ENCODE measurements at places on chromosomes 2 and 18. TPM values are rescaled to one million over a fixed set of nuclear protein-coding genes. Genes with fewer than 3 reads are reported as not detected.

ALPI gene
- total RNA-seq, result 9.4 TPM

STON1 gene
- total RNA-seq, result 11.9 TPM

BOLL gene
- total RNA-seq, result not detected

ERFE gene
- not detected for total RNA-seq

REEP1 gene
- total RNA-seq, result 5.7 TPM

C2orf74 gene
- total RNA-seq, result 2.9 TPM

SLC4A3 gene
- 0.47 TPM for total RNA-seq

MEP1B gene
- 4.6 TPM for total RNA-seq

XIRP2 gene
- 0.13 TPM for total RNA-seq

KCNG2 gene
- not detected for total RNA-seq

ESCO1 gene
- 11.7 TPM for total RNA-seq

NEMP2 gene
- 3.6 TPM for total RNA-seq

CCDC74B gene
- total RNA-seq, result 0.35 TPM

INO80D gene
- 20.2 TPM for total RNA-seq

TDRD15 gene
- total RNA-seq, result not detected

MAL gene
- total RNA-seq, result 3.5 TPM

DNA sequence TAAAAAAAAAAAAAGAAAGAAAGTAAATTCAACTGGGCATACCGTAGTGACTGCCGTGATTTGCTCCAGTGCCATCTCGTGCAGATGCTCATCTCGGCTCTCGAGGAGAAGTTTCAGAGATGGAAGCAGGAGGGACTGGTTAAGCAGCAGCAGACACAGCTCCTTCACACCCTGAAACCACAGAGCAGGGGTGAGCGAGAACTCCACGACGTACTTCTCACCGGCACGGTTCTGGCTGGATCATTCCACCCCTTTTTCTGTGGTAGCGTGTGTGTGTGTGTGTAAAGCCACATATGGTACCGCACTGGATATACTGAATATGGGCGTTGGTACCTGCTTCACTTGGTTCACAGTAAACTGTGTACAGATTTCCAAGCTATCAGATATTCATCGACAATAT lies 382.2 kb downstream of the NBAS start:
- DNase-seq, result no peak

- DNase-seq, result no peak
Observed at GRCh38 chr2:98558852-98559530, 49.3 kb downstream of the COA5 start.

DNA sequence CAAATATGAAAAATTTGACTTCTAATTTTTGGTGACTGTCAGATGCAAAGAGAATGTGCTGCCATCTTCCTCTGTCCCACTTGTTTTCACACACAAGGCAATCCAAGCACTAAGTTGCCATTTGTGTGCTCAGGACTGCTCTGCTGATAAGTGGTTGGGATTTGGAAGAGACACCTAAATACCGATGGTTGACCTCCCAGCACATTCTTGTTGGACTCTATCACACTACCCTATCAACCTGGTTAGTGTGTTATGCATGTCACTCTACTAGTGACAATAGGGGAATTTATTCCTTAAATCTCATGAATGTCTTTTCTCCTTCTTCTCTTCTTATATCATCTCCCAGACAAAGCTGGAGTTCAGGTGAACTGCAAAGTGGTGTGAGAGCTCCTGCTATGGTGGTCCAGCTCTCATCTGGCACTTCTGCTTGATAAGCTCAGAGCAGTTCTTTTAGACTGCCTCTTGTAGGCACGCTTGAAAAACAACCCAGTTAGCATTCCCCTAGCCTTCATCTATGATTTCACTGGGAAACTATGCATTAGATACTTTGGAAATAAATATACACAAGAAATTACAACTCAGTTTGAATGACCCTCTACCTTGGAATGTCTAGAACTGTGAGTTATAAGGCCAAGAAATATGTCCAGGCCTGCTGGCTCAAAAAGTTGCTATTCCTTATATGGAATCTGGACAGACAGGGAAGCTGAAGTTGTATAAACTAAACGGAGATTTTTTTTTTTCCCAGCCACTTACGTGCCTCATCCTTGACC lies 404.8 kb downstream of the MEIS1 start:
- no peak for DNase-seq

DNA sequence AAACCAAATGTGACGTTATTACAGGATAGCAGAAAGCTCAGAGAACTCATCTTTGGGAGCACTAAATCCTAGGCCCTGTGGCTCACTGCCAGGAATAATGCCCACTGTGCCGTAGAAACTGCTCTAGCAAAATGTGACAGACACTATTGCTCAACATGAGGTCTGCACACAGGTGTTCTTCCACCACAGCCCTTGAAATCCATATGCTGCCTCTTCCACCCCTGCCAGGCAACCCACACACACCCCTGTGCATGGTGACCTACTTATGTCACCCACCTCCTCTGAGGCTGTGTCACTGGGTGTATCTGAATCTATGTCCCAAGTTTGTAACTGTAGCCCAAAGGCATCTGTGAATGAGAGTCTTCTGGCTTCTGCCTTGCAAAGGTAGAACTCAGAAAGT lies 66.1 kb upstream of the MBOAT2 start:
- DNase-seq, result no peak

- no peak for DNase-seq
Observed at GRCh38 chr2:122531290-122532071, 776.0 kb downstream of the TSN start.

- DNase-seq, result peak; percentile 32
Observed at GRCh38 chr2:199461711-199462346, 4.1 kb upstream of the SATB2 start.

GRCh38 chr18:24231773-24232735 lies 93.2 kb downstream of the CABYR start:
- DNase-seq, result no peak

- DNase-seq, result no peak
Observed at GRCh38 chr2:43524177-43524965, 71.5 kb downstream of the THADA start.

- peak; percentile 62 for DNase-seq
Observed at GRCh38 chr18:51278045-51278649, 80.7 kb upstream of the MEX3C start.

DNA sequence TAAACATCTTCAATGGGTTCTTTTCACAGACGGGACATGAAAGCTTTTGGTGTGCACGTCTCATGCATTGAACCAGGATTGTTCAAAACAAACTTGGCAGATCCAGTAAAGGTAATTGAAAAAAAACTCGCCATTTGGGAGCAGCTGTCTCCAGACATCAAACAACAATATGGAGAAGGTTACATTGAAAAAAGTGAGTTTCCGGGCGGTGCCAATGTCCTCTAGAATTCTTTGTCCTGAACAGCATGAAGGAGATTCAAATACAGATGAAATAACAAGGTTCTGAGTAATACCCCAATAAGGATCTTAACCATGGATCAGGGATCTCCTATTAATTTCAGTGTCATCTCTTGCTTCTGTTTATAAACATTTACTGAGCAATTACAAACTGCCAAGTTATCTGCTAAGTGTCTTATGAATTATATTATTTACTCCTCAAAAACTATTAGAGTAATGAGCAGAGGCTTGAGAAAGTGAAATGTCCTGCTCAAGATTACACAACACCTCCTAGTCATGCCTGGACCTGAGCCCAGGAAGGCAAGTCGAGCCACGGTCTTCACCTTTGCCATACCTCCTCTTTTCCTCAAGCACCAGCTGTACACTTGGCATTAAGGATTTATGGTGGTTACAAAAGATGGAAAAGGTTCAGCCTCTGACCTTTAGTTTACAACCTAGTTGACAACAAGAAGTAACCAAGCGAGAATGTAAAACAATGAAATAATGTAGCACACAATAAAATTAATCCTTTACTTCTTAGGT lies 22.6 kb downstream of the DHRS9 start:
- peak; percentile 82 for DNase-seq

- DNase-seq, result peak; percentile 63
Observed at GRCh38 chr2:70094978-70095719, 7.9 kb downstream of the PCBP1 start.

- no peak for DNase-seq
Observed at GRCh38 chr2:238136820-238137537, 1.5 kb upstream of the KLHL30 start.

DNA sequence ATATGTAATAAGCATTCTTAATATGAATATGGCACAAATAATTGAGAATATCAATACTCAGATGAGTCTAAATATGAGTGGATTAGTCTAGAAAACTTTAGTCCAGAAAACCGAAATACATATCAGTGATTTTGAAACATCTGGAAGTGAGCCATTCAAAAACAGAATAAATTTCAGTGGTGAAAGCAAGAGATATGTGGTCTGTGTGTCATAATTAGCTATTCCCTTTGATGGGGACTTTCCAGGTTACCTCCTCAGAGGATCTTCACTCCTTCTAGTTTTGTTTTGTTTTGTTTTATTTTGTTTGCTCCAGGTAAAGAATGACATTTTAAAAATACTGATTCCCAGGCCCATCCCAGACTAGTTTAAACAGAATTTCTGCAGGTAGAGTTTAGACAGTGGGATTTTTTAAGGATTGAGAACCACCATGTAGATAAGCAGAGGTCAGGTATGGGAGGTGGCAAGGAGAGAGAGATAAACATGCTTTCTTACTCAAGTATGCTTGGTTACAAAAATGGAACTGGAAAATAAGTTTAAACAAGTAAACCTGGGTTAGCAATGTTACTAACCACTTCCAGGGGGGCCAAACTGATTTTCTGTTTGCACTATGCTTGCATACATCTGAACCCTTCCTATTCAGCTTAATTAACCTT lies 70.7 kb downstream of the NABP1 start:
- DNase-seq, result no peak

DNA sequence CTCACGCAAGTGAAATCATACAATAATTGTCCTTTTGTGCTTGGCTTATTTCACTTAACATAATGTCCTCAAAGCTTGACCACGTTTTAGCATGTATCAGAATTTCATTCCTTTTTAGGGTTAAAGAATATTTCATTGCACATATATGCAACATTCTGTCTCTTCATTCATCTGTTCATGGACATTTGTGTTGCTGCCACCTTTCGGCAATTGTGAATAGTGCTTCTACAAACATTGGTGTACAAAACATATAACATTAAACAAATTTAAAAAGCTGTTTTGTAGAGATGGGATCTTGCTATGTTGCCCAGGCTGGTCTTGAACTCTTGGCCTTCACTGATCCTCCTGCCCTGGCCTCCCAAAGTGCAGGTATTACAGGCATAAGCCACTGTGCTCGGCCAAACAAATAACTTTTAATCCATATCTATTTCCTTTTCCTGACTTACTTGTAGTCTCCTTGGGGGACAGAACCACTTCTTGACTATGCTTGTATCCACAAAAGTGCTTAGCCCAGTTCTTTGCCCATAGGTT lies 209.3 kb downstream of the SLC4A3 start:
- DNase-seq, result no peak

DNA sequence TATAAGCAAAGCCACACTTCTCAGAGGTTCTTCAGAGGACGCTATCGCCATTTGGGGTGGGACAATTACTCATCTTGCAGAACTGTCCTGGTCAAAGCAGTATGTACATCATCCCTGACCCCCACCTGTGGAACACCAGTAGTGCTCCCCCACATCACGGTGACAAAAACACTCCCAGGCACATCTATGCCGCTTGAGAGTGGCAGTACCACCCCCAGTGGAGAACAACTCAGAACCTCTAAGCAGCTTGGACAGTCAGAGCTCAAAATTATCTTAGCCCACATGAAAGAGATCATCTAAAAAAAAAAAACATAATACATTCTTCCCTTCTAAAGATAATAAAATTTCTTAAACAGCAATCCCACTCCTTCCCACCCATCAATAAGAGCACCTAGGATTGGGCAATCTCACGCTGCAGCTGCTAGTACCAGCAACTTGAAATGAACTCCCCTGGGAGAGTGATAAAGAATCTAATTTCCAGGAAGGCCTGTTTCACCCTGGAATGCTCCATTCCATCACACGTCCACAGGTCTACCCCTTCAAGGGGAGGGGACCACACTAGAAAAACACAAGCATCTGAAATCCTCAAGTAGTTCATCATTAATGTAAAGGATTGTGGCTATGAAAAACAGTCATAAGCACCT lies 31.7 kb downstream of the LRP2 start:
- no peak for DNase-seq

DNA sequence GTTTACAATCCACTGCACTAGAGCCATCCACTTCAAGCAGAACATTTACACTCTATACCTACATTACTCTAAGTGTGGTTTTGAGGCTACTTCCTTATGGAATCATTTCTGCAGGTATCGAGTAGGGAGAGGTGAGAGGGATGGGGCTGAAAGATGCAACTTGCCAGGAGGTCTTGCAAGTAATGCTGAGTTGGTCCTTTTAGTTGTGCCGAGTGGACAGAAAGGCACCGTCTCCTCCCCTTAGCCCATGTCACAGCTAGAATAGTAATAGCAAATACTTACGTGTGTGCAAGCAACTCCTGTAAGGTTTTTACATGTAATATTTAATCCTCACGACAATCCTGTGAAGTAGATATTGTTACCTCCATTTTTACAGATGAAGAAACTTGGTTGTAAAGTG lies 158.8 kb upstream of the TTC39C start:
- DNase-seq, result no peak

- DNase-seq, result no peak
Observed at GRCh38 chr2:146844226-146844990, 1000.4 kb upstream of the ACVR2A start.

GRCh38 chr2:1978706-1979105 lies 234.4 kb upstream of the PXDN start:
- DNase-seq, result no peak

- DNase-seq, result no peak
Observed at GRCh38 chr2:27715318-27716210, 51.9 kb downstream of the SLC4A1AP start.

- no peak for DNase-seq
Observed at GRCh38 chr2:108988076-108988795, 784 bp downstream of the EDAR start.

- DNase-seq, result no peak
Observed at GRCh38 chr2:159098361-159098760, 129.9 kb downstream of the TANC1 start.

- DNase-seq, result no peak
Observed at GRCh38 chr18:53531187-53531586, 693.3 kb downstream of the MBD2 start.

DNA sequence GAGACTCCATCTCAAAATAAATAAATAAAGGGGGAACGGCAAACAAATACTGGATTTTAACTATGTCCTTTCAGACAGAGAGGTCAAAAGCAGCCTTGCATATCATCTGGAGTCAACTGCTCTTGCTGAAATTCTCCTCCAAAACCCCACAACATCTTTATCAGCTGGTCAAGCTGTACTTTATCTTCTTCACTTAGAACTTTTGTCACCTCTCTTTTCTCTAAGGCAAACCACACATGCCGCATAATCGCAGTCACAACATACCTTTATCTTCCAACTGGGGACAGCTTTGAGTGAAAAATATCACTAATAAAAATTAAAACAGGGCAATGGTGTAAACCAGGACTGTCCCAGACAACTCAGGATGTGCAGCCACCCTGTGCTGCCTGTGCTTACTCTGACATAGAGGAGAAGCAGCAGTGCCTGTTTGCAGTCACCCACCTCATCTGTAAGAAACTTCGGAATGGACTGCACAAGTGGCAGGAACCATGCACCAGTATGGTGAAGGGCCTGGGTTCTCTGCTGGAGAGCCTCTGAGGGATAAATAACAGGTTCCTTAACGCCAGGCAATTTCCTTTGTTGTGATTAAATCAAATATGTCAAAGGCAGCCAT lies 6.2 kb downstream of the MPPE1 start:
- DNase-seq, result no peak

Data from colonic mucosa (tissue), 4 donors.